ENCODE measurements at places on chromosomes 4 and X.
A peak's percentile ranks its signal among the peaks of the same experiment; 100 is the strongest.

DNA sequence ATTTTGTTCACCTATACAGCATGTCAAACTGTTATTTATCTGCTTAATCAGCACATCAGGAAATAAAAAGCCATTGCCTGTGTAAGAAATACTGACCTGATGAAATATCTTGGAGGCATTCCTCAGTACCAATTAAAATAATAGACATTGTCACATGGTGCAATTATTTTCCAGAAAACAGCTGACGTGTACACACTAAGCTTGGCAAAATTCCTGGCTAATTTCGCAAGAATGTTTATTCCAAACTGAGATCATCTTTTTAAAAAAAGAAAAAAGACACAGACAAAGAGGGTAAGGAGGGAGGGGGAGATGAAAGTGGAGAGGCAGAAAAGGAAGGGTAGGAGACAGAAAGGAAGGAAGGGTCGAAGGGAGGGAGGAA lies 61.9 kb upstream of the NFKB1 start:
- DNase-seq, result no peak

DNA sequence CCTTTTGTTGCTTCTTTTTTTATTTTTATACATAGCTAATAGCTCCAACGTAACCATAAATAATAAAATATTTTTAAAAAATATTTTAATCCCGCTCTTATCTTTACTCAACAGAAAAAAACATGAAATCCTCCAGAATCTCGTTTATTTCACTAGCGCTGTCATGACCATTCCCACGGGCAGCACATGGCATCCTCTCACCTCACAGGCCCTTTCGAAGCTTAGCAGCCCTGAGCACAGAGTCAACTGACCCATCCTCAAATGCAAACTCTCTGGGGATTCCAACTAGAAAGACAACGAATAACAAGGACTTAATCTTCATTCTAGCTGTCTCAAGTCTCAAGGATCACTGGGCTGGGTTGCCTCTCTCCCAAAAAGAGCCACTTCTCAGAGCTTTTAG lies 285.9 kb upstream of the PPARGC1A start:
- no peak for DNase-seq

GRCh38 chrX:135324463-135324862 lies 15.2 kb downstream of the ETDC start:
- DNase-seq, result no peak

DNA sequence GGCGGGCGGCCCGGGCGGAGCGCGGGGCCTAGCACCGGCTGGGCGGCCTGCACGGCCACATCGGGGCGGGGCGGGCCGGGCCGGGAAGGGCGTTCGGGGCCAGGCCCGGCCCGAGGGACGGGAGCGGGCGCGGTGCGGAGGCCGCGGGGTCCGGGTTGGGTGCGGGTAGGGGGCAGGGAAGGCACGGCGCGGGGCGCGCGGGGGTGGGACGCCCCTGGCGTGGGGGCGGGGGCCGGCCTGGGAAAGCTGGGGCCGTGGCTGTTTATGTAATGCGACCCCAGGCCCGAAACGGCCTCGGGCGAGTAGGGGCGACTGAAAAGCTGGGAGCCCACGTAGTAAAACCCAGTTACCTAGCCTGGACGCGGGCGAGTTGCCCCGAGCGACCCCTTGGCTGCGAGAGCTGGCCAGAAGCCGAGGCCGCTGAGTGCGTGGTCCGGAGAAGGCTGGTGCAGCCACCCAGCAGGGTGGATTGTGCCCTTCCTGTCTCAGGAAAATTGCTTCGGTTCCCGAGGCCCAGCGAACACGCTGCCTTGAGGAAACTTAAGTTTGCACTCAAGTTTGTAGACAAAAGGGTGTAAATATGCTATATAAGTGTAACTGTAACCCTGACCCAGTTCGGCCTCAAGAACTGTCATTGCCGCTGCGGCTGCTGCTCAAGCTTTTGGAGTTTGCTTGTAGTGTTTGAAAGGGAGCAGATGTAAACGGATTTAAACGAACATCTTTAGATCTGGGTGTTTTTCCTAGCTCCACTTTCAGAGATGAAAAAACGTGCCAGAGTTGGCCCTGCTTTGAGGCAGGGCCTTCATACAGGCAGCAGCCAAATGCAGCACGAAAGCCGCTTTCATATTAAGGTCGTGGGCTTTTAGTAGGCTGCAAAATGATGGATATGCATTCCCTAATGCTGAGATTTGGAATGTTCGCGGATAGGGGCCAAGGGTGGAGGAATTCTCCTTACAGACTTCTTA lies 674 bp downstream of the SEC24B start:
- DNase-seq, result peak; percentile 59
